ENCODE measurements at places on chromosomes 4 and X.

DNA sequence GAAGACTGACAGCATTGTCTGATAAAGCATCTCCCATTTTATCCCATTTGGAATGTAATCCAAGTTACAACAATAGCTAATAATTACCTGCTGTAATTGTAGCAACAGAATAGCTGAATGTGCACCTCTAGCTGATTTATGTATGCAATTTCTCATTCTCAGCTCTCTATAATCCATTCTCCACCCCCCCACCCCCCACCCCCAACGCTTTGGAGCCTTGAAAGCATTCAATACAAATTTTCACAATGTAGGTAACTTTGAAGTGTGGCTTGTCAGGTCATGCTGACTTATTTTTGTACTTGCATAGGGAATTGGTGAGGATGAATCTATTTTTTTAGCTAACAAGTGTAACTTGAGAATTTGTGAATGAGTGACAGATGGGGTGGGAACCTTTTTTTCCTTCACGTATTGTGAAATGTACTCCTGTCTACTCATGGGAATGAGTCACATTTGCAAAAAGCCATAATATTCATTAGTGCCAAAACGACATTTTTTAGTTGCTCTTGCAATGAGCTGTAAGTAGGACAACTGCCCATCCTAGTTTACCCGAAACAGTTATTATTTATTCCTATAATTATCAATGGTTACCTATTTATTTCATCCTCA is 159.3 kb downstream of the PALLD start:
- peak; percentile 80 for DNase-seq

GRCh38 chrX:110156167-110156754 is 153.3 kb downstream of the TMEM164 start:
- DNase-seq: no peak

- no peak for DNase-seq
These were observed 36.1 kb upstream of the C4orf50 start for GRCh38 chr4:6054162-6054922.

DNA sequence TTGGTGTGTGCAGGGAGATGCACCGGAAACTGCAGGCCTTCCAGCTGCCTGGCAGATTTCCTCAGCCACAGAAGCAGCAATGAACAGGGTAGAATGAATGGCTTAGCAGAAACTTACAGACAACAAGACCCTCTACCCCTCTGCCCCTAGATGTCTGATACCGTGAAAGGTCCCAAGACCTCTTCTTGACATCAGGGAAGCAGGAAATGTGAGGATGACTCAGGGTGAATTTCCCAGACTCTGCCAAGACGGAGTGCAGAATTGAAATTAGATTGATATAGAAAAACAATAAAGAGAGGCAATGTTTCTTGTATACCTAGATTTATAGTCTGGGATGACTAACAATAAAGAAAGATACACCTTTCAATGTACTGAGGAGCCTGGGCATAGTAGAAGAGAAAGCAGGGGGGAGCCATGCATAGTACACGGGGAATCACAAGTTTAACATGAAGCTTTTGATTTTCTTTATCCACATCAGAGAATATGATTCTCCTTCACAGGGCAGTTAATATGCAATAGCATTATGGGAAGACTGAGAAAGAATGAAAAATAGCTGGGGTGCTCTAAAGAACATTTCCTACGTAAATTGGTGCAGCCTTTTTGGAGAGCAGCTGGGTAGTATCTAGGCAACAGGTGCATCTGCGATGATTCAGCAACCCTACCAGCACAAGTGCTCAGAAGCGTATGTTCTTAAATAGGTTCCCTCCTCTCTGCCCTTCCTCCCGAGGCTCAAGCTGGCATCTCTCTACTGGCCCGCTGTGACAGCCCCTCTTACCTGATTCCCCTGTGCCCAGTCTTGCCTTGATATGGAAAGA is 18.3 kb upstream of the CXCR3 start:
- no peak for DNase-seq

DNA sequence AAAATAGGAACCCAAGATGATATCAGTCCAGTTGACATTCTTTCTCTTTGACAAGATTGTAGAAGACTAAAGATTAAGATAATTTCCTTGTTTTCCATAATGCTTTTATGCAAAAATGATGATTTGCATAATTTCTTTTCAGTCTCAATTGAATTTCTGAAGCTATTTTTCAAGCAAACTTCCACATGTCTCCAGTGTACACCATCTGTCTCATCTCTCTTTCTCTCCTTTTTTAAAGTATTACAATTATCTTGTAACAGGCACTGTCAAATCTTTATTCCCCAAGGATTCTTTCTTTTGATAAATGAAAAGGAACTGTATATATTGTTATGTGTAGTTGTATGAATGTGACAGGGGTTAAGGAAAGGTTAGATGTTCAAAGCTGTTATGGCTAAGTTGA is 7.9 kb upstream of the SH3RF1 start:
- DNase-seq: no peak

DNA sequence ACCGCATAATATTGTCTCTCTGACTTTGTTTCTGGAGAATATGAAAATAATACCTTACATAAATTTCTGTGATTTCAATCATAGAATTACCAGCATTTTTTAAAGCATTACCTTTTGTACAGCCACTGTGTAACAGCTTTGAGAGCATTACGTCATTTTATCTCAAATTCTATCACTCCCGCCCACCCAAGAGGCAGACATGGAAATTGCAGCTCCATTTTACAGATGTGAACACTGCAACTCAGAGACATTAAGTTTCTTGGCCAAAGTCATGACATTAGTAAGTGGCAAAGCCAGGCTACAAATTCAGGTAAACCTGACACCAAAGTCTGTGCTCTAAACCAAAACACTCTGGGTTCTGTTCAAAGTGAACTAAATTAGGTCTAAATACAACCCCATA is 33.6 kb upstream of the KDR start:
- no peak for DNase-seq

DNA sequence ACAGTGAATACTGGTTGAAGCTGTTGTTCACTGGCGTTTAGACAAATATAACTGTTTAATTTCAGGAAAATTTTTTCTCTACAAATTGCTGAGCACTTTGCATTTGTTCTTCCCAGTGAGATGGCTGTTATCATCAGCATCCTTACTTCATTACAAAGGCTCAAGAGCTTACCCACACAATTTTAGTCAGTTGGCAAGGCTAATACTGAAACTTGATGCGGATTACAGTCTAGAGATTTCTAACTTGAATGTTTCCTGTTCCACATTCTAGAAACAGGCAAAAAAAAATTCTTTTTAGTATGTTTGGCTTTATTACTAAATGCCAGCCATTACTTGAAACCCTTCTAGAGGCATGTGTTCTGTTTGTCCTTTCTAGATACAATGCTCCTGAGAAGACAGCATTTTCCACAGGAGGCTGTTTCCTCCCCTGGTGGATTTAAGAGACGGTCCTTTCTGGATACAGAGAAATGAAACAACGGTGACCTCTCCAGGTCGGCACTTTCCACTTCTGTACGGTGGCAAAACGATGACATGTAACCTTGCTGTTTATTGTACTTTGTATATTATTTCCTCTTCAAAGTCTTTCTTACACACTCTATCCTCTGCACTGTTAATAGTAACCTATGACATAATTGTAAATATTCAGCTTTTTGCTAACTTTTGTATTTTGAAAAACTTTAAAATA is 80.9 kb downstream of the RFC1 start:
- DNase-seq: no peak

DNA sequence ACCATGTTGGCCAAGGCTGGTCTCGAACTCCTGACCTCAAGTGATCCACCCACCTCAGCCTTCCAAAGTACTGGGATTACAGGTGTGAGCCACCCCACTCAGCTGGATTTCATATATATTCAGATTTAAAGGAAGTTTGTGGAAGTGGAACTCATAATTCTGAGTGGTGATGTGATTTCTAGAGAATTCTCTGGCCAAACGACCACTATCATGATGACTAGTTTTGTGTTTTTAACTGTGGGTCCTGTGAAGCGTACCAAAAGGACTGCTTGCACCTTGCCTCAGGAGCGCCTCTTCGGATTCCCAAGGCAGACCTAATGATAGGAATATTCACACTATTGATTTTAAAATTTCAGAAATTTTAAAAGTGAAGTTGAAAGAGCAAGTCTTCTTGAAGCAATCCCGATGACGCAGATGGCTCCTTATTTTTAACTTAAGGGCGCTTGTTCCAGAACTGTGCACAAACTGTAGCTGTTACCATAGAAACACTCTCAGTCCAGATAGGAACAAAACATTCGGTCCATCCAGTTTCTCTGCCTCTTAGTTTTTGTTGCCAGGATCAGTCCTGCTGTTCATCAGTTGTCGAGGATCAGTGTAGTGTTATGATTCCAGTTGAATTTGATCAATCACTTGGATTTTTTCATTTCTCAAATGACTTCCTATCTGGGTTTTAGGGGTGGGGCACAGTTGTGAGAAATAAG is 51.7 kb upstream of the CLCN4 start:
- peak; percentile 4 for DNase-seq

- no peak for DNase-seq
These were observed 37.6 kb downstream of the MAGED4B start for GRCh38 chrX:52031371-52031770.

GRCh38 chrX:9285342-9285771 is 179.5 kb upstream of the TBL1X start:
- DNase-seq: no peak

- no peak for DNase-seq
These were observed 766.1 kb downstream of the KCTD8 start for GRCh38 chr4:43682551-43682950.

DNA sequence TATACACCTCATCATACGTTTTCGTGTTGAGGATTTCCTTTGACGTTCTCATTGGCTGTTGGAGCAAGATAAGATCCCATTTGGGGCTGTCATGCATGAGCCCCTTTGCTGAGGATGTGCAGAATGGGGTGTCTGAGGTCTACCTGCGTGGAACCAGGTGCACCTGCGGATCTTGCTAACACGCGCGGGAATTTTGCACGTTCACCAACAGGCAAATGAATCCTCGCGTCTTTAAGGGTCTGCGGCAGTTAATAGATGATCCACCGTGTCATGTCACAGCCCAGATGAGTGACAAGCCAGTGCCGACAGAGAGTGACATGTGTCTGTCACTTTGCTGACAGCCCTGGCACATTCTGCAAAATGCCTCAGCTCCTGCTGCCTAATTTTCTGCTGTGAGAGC is 56.3 kb upstream of the SHOX start:
- DNase-seq: no peak

- no peak for DNase-seq
These were observed 7.8 kb upstream of the ATP2B3 start for GRCh38 chrX:153509592-153509991.

DNA sequence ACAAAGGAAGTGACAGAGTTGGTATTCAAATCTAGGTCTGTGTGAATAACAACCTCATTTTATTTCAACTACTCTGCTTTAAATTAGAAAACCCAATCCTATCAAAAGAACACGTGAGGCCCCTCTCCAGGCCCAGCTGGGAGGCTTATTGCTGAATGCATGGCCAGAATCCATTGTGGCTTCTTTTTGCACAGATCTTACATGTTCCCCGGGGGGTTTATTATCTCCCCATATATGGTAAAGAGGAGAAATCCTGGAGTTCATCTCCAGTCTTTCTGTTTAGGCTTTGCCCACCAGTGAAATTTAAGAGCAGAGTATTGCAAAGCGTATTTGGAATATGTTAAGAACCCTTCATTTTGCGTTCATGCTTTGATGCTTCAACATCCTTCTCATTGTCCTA is 655.6 kb downstream of the IL1RAPL1 start:
- no peak for DNase-seq

- no peak for DNase-seq
These were observed 43.9 kb downstream of the LUZP4 start for GRCh38 chrX:115333446-115333845.

DNA sequence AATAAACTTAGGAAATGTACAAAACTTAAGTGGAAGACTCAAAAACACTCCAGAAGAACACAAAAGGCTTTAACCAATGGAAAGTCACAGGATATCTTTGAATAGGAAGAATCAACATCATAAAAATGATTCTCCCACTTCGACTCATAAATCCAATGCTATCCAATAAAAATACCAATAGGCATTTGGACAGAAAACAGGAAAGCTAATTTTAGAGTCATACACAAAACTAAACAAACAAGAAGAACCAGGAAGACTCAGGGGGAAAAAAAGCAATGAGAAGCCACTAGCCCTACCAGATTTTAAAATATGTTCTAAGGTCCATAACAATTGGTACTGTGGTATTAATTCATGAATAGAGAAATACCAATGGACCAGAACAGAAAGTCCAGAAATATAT is 28.2 kb downstream of the SLC9A7 start:
- no peak for DNase-seq

- no peak for DNase-seq
These were observed 69.4 kb downstream of the STX18 start for GRCh38 chr4:4472344-4472958.

DNA sequence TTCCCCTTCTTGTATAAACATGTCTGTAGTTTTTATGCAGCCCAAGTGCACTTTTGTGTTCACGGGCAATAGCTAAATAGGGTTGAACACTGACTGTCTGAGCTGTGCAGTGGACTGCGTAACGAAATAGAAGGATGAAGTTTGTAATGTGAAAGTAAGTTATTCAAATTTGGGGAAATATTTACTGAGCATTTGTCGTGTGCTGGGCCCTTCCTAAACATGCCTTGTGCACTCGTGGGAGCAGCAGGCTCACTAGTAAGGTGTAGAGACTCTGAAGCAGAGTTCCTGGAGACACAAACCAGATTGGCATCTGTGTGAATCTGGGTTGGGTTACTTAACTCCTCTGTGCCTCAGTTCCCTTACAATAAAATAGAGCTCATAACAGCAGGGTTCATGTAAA is 51.7 kb upstream of the C1QTNF7 start:
- DNase-seq: no peak

- no peak for DNase-seq
These were observed 27.4 kb downstream of the TET2 start for GRCh38 chr4:105174098-105174497.

GRCh38 chrX:13397878-13398818 is 78.3 kb upstream of the ATXN3L start:
- peak; percentile 97 for DNase-seq

- DNase-seq: no peak
These were observed 70.5 kb upstream of the IGSF1 start for GRCh38 chrX:131359611-131360010.

- no peak for DNase-seq
These were observed 158.3 kb downstream of the PALLD start for GRCh38 chr4:168655182-168655581.

- DNase-seq: peak; percentile 77
These were observed at the start of gene WDFY3 for GRCh38 chr4:84966382-84967242. Gene WDFY3 (minus strand): TSS chr4:84966690. CDS start chr4:84860591, 106,099 bp downstream.

GRCh38 chr4:146154057-146154456 is 21.5 kb upstream of the LSM6 start:
- no peak for DNase-seq

- no peak for DNase-seq
These were observed 83.1 kb downstream of the PRDM5 start for GRCh38 chr4:120839334-120839973.

- no peak for DNase-seq
These were observed 108.8 kb downstream of the HHIP start for GRCh38 chr4:144754562-144755410.

DNA sequence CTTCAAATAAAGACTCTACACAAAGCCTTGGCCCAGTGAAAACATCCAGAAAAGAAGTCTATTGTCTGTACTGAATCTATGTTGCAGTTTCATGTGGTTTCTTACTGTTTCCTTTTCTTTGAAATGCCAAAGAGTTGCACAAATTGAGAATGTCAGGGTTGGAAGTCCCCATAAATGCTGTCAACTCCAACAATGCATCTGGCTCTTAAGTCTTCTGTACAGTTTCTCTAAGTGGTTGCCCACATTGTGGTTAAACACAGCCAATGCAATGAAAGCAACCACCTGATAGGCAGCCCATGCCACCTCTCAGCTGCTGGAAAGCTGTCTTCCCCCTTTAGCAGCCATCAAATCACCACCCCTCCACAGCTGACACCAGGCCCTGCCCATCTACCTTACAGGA is 67.2 kb upstream of the C1GALT1C1 start:
- no peak for DNase-seq

GRCh38 chr4:88623097-88623496 is 30.8 kb downstream of the HERC3 start:
- DNase-seq: peak; percentile 89

All from skeletal muscle cell (primary cell).